NCI-H1105 (cell line): ENCODE measurements at places on chromosomes 4 and X.
A peak's percentile ranks its signal among the peaks of the same experiment; 100 is the strongest.

DNA sequence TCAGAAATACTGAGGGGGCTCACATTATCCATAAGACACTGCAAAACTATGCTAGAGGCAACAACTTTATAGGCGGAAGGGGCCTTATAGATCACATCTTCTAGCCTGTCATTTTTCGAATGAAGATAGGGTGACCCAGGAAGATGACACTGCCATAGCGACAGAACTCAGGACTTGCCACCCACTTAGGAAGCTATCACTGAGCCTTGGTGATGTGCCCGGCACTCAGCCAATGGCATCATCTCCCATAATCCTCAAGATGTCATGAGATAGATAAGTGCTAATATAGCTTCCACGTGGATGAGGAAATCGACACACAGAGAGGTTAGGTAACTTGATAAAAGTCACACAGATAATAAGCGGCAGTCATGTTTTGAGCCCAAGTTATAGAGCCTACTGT, 346.6 kb downstream of the DHX15 start:
- DNase-seq: no peak

- DNase-seq: no peak
Measured at GRCh38 chr4:118825799-118826198, 10.1 kb downstream of the SEC24D start.

DNA sequence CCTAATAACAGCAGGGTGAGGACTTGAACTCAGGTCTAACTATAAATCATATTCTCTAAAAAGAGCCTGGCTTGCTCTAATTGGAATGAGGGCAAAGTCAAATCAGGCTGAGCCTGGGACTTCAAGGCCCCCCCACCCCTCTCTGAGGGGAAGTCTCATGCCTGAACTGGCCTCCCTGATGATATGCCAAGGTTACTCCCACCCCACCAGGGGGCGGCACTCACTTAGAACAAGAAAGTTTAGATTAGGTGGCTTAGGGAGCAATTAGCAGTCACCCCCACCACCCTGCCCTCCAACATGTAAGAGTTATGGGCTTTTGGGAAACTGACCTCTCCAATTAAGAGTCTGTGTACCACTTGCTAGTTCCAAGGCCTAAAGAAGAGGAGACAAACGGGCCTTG, 2.7 kb downstream of the FOXO4 start:
- no peak for DNase-seq

DNA sequence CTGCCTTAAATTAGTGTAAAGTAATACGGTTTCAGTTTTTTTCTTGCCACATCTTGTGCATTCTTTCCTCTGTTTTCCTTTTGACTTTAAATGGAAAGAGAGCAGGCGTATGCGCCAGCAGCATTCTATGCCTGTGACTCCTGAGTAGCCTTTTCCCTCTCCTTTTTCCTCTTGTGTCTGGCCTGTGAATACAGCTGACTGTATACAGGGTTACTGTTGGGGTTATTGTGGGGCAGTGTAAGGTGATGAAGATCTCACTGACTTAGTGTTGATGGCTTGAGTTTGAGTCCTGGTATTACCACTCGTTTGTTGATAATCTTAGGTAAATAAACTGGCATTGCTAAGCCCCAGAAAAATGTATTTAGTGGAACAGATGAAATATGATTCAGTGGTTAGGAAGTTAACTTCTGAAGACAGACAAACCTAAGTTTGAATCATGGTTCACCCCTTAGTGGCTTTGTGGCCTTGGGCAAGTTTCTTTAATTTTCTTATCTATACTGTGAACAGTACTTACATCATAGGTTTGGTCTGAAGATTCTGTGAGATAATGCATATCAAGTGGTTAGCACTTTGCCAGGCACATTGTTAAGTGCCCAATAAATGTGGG, 105.1 kb downstream of the FNIP2 start:
- DNase-seq: no peak

- DNase-seq: no peak
Measured at GRCh38 chrX:19030805-19031204, 46.9 kb upstream of the PHKA2 start.

DNA sequence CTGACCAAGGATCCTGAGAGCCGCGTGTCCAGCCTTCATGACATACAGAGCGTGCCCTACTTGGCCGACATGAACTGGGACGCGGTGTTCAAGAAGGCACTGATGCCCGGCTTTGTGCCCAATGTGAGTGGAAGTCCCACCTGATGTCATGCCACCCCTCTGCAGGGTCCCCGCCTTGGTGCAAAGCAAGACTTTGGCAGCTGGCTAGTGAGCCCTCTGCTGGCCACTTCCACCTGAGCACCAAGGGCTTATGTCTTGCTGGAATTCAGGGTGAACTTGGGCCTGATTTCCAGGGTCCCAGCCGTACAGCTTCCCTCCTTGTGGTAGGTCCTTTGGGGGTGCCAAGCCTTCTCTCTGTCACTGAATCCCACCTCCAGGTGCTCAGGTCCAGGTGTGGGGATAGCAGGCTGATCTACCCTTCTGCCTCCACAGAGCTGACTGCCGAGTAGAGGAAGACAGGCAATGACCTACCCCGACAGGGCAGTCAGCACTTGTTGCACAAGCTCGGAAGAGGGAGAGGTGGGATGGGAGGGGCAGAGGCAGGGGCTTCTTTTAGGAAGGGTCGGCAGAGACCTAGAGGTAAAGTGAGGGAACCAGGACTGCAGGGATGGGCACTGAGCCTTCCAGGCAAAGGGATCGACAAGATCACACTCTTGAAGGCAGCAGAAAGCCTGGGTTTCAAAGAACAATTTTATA, 248.1 kb downstream of the EVC2 start:
- no peak for DNase-seq

DNA sequence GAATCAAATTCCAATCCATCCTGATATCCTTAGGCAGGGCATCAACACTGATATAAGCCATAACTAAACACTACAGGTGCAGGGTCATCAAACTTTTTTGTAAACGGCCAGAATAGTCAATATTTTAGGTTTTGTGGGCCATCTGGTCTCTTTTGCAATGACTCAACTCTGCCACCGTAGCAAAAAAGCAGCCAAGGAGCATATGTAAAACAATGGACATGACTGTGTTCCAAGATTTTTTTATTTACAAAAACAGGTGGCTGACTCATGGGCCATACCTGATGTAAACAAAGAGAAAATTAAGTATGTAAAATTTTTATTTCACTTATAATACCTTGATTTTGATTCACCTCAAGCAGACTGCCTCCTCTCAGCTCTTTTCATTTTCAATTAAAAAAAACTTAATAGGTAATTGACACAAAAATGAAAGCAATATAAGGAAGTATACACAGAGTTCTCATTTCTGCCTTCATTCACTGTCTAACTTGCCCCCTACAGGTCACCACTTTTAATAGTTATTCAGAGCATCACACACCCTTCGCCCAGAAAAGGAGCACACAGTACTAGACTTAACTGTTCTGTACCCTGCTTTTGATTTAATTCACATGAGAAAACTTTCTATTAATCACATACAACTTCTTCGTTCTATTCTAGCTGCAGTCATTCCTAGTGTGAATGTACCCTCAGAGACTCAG, 35.3 kb upstream of the GPM6B start:
- no peak for DNase-seq

- DNase-seq: no peak
Measured at GRCh38 chr4:107658400-107659336, 61.4 kb downstream of the PAPSS1 start.

- DNase-seq: peak; percentile 79
Measured at GRCh38 chrX:70434352-70434866, 10.2 kb upstream of the DLG3 start.

DNA sequence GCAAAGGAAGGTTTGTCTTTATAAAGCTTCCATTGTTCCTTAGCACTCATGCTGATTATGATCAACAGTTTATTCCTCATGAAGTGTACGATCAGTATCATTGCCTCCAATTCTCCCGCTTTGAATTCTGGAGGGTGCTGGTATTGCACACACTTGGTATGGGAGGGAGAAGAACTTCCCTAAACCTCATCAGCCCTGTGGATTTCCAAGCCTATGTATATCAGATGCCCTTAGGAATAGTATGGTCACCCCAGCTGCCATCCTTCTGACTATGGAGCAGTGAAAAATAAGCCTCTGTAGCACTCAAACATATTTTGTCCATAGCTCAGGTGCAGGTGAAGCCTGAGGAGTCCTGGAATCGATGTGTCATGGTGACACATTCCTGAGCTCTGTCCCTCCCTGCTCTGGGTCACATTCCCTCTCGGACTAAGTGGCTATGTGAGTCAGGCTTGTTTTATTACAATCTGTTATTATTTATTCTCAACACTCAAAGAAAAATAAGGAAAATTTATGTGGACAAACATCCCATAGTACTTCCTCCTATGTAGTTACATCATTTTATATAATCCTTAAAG, 2.0 kb upstream of the ZDHHC9 start:
- DNase-seq: no peak

DNA sequence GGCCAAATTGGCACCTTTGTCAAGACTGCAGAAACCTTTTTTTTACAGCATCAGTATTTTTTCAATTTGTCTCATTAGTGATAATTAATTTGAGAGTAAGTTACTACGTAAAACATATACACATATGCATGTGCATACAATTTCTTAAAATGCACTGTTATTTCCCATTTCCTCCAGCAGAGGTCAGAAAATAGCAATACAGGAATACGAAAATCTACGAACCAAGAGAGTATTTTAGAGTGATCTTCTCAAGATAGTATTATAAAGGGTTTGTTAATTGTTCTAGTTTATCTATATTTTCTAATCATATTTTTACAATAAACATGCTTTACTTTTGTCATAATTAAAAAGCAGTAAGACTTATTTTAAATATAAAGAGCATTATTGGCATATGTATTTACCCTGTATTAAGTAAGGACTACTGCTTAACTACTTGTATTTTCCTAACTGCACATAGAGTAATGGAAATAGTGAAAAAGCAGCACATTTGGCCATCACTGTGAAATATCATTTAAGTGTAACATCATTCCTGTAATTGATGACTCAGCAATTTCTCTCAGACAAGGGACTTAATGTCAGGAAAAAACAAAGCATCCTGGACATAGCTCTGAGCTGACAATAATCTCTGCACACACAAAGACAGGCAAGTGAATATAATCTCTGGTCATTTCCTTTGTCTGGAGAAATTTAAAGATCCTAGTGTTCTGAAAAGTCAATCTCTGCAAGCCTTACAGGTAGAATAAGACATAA, 45.6 kb downstream of the MAOB start:
- peak; percentile 0 for DNase-seq

DNA sequence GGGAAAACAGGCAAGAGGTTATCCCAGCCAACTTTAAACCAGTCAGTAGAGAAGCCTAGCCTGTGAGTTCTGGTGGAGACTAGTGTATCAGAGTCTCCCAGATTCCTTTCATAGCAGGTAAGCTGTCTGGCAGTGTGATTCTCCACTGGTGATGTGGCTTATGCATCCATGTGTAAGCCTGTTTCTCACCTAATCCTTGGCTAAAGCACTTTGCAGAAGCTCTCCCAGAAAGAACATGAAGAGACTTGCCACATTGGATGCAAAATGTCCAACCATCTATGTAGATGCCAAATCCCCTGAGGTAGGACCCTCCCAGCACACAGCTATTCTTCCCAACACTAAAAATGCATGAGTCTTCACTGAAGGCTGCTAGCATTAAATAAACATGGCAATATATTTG, 111.7 kb downstream of the CHRNA9 start:
- no peak for DNase-seq
